Endothelial cell of umbilical vein (primary cell): ENCODE measurements at places on chromosomes 16 and 17. TPM values are rescaled to one million over a fixed set of nuclear protein-coding genes. Genes with fewer than 3 reads are reported as not detected.
A peak's percentile ranks its signal among the peaks of the same experiment; 100 is the strongest.

- no peak for DNase-seq
These were observed 46.1 kb upstream of the ACSF3 start for GRCh38 chr16:89047331-89048089.

KRTAP3-2 gene
- total RNA-seq: not detected in 2 replicates

NPIPB2 gene
- total RNA-seq: 11.7 and 15.4 TPM in 2 replicates

DNA sequence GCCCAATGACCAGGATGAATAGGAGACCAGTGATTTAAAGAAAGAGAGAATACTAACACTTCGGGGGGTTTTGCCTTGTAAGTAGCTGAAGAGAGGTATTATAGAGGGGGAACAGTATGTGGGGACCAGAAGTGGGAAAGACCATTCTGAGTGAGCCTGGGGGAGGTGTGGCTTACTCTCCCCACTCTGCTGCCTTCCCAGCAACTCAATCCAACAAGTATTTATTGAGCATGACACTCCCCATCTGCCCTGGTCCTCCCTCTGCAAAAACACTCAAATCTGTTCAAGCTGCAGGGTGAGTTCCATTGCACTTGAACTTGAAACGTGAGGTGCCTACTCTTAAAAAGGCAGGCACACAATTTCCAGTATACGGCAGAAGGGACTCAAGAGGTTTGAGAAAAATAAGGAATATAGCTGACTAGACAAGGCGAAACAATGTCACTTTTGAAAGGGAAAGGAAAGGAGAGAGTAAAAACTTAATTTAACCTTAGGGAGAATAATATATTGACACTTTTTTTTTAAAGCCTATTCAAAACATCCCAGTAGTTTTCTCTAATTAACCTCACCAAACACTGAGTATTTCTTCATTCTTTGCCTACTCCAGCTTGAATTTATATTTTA lies 8.2 kb downstream of the FAM117A start:
- DNase-seq: no peak

- no peak for DNase-seq
These were observed 1034.0 kb upstream of the EEF2KMT start for GRCh38 chr16:6131526-6132050.

CLDN6 gene
- not detected in 2 replicates for total RNA-seq

KRTAP2-1 gene
- not detected in 2 replicates for total RNA-seq

DNA sequence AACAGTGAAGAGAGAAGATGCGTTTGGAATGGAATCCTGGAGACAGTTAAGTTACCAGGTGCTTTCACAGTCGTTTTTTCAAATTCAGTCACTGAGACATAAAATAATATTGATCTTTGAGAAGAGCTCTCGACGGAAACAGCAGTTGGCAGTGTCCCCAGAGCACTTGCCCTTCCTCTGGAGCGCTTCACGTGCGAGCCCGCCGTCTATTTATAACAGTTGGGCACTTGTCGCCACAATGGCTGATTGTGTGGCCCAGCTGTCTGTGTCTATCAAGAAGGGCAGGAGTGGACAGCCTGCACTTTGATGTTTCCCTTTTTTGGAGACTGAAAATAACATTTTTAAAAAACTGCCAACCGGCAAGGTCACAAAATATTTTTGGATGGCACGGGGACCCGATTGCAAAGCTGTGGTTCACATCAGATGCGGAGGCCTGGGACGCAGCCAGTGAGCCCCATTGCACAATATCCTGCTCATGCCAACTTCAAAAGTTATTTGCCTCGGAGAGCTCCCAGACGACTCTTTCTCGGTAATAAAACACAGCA lies 62.9 kb downstream of the ADCY9 start:
- peak; percentile 31 for DNase-seq

- DNase-seq: no peak
These were observed 73.7 kb upstream of the ZNF423 start for GRCh38 chr16:49929626-49930025.

GRCh38 chr16:56615353-56615752 lies 7.0 kb downstream of the MT2A start:
- DNase-seq: no peak

NAT9 gene
- 44.8 and 45.8 TPM in 2 replicates for total RNA-seq

- no peak for DNase-seq
These were observed 1.5 kb upstream of the VASN start for GRCh38 chr16:4370151-4370550.
